Fibroblast of villous mesenchyme (primary cell): ENCODE measurements at places on chromosomes 1 and 21. TPM values are rescaled to one million over a fixed set of nuclear protein-coding genes. Genes with fewer than 3 reads are reported as not detected.

The LCE2A gene
- 0.43 TPM in 1 of 2 replicates, not detected in the other for total RNA-seq

The GSTM4 gene
- total RNA-seq, result 11.7 and 15.1 TPM in 2 replicates

The CFHR5 gene
- total RNA-seq, result not detected in 2 replicates

The ZNF648 gene
- not detected in 2 replicates for total RNA-seq

The ELAVL4 gene
- not detected in 2 replicates for total RNA-seq

The LRRC3 gene
- total RNA-seq, result under 0.01 and 0.64 TPM in 2 replicates

The PLCH2 gene
- total RNA-seq, result under 0.01 TPM in 2 replicates

The GUCA2A gene
- not detected in 2 replicates for total RNA-seq

The GABRD gene
- not detected in 2 replicates for total RNA-seq

The MROH7 gene
- under 0.01 TPM in 1 of 2 replicates, not detected in the other for total RNA-seq

The ALG6 gene
- 8.7 and 13.0 TPM in 2 replicates for total RNA-seq

The MAGOH gene
- 22.2 and 30.2 TPM in 2 replicates for total RNA-seq

The RAP1GAP gene
- under 0.01 TPM in 1 of 2 replicates, not detected in the other for total RNA-seq

The RGS16 gene
- total RNA-seq, result 0.32 and 1.3 TPM in 2 replicates

The FCGR3B gene
- not detected in 2 replicates for total RNA-seq

The SLC30A7 gene
- 52.5 and 90.7 TPM in 2 replicates for total RNA-seq

DNA sequence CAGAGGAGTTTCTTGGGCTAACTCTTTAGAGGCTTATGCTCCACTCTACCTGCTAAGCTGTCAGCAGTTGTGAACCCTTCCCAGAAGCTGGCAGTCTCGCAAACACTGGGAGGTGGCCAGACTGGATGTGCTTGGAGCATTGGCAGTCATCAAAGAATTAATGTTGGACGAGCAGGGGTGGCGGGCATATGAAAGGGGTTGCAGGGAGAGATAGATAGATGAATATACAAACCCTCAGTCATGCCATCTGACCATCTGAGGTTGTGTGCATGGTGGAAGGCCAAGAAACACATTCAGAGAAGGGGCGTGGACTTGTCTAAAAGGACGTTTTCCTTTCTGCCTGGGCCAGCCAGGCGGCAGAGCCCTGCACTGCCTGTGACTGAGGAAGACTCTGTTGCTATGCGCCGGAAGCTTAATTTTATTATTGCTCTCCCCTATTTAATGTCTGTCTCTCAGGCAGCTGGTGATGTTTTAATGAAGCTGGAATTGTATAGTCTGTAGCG is 164.4 kb downstream of the PBX1 start:
- DNase-seq, result no peak

- DNase-seq, result no peak
Measured at GRCh38 chr1:80436851-80437250, 1363.9 kb upstream of the ADGRL2 start.

DNA sequence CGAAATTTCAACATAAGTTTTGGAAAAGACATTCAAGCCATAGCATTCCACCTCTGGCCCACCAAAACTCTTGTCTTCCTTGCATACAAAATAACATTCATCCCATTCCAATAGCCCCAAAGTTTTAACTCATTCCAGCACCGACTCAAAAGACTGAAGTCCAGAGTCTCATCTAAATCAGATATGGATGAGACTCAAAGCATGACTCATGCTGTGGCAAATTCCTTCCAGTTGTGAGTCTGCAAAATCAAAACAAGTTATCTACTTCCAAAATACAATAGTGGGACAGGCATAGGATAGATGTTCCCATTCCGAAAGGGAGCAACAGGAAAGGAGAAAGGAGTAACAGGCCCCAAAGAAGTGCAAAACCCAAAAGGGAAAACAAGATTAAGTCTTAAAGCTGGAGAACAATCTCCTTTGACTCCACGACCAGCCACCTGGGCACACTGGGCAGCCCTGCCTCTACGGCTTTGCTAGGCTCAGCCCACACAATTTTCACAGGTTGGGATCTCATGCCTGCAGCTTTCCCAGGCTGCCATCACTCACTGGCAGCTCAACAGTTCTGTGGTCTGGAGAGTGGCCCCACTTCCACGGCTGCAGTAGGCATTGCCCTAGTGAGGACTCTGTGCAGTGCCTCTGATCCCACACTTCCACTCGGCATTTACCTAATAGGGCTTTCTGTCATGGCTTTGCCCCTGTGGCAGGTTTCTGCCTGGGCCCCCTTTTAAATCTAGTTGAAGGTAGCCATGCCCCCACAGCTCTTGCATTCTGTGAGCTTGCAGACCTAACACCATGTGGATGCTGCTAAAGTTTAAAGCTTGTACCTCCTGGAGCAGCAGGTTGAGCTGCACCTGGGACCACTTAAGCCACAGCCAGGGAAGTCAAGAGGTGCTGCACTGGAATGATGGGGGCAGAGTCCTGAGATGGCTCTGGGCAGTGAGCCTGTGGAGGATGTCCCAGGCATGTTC is 51.0 kb downstream of the RUNX3 start:
- peak; percentile 25 for DNase-seq

GRCh38 chr1:206609229-206609991 is 2.9 kb downstream of the EIF2D start:
- no peak for DNase-seq

DNA sequence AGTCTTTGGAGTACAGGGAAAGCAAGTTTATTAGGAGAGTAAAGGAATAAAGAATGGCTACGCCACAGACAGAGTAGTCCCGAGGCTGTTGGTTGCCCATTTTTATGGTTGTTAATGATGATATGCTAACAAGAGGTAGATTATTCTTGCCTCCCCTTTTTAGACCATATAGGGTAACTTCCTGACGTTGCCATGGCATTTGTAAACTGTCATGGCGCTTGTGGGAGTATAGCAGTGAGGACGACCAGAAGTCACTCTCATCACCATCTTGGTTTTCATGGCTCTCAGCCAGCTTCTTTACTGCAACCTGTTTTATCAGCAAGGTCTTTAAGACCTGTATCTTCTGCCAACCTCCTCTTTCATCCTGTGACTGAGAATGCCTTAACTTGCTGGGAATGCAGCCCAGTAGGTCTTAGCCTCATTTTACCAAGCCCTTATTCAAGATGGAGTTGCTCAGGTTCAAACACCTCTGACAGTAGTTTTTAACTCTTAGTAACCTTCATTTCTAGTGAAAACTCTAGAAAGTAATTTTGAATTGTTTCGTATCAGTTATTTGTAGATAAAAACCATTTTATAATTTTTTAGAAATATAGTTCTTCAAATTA is 26.2 kb downstream of the TCP10L start:
- DNase-seq, result no peak

GRCh38 chr1:36091698-36092097 is 3.0 kb downstream of the ADPRS start:
- no peak for DNase-seq

DNA sequence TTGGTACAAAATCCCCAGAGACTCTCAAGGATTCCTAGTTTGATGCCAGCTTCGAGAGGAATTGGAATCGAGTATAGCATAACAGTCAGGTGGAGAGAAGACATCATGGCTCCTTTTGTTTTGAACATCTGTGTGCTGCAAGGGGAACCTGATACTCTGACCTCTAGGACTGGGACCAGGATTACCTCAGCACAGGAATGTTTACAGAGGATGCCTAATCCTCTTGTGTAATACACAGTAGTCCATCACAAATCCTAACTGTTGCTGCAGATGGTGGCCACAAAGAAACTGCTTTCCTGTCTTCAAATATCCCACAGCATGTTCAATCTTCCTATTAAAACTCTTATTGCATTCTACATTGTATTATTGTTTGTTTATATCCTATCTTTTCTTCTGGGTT is 111.8 kb upstream of the PRMT6 start:
- DNase-seq, result no peak

DNA sequence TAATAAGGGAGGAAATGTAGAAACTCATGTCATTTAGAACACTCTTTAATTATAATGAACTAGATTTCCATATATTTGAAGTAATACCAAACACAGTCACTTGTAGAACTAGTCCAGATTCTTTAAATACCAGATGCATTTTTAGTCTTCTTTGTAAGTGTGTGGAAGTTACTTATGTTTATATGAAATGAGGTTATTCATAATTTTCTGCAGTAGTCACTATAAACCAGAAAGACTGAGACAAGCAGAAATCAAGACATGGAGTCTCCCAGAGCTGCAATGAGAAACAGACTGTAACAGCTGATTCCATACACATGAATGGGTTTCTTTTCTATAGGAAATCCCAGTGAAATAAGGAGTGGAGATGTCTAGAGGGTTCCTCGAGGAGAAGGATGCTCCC is 216.6 kb upstream of the ZP4 start:
- no peak for DNase-seq

DNA sequence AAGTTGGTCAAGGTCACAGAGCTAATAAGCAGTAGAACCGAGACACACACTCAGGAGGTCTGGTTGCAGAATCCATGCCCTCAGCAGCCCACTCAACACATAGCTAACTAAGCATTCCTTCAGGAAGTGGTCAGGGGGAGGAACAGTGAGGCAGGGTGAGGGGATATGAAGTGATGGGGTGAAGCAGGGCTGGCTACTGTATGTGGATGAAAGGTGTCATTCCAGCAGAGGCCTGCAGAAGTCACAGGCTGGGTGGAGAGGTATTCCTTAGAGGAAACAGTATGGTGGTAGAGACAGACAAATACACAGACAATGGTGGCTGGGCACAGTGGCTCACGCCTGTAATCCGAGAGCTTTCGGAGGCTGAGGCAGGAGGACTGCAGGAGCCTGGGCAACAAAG is 14.1 kb downstream of the TMCO4 start:
- DNase-seq, result no peak

DNA sequence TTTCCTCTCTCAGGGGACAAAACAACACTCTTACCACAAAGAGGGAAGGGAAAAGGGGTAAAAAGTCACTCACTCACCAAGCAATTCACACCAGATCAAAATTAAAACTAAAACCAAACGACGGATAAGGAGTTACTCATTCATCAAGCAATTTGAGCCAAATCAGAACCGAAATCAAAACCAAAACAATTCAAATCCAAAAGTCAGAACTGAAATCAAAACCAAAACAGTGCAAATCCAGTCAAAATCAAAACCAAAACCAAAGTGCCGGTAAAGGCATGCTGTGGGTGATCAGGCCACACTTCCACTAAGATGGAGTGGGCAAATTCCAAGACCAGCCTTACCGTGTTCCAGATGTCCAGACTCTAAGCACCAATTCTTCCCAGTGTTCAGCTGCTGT is 717.9 kb downstream of the AMY1C start:
- DNase-seq, result no peak

GRCh38 chr1:1325288-1326074 is 879 bp downstream of the CPTP start:
- no peak for DNase-seq

- DNase-seq, result peak; percentile 64
Measured at GRCh38 chr1:21319447-21320407, 29.5 kb upstream of the ECE1 start.

- no peak for DNase-seq
Measured at GRCh38 chr1:248818505-248819374, 7.0 kb downstream of the SH3BP5L start.

GRCh38 chr1:198187973-198188588 is 31.3 kb downstream of the NEK7 start:
- peak; percentile 37 for DNase-seq

DNA sequence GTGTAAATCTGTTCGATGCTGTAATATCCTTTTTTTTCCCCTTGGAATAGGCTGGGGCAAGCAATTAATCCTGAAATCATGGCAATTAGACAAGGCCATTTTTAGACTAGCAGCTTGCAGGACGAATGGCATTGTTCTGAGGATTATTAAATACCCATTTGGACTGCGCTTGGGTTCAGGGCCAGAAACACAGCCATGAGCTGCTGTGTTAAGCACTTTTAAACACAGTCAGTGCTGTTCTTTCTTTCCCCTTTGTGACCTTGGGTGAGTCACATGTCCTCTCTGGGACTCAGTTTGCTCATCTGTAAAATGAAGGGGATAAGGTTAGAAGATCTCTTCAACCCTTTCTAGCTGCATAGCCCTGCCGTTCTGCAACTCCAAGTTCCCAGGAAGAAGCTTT is 58.6 kb upstream of the C8B start:
- DNase-seq, result no peak

DNA sequence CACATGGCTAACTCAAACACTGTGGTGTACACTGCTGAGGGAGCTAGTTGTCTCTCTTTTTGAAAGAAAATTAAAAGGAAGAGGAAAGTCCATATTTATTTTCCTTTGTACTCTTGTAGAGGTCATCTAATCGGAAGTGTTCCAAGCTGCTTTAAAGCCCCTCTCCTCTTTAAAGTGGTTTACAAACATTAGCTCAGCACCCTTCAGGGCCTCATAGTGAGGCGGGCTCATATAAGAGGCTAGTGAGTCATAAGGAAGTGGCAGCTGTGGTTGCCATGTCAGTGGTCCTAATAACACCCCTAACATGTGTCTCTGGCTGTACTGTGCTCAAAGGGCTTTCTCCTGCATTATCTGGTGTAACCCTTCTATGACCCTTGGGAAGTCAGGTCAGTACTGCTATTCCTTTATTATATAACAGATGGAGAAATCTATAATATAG is 104.4 kb upstream of the SERBP1 start:
- peak; percentile 27 for DNase-seq

- no peak for DNase-seq
Measured at GRCh38 chr1:55609630-55610029, 394.5 kb upstream of the USP24 start.

DNA sequence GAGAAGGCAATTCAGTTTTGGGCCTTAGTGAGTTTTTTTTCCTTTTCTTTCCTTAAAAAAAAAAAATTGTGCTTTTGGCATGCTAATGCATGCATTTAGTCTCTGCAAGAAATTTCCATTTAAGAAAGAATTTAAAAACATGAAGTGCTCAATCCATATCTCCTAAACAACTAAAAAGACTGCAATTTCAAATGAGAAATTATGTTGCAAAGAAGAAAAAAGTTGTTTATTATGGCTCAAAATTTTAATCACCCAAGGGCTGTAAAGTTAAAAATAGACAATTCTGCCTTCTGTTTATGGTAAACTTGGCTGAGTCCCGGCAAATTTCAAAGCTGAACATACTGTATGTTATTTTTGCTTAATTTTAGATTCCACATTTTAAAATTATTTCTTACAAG is 59.7 kb downstream of the NFIA start:
- DNase-seq, result no peak

DNA sequence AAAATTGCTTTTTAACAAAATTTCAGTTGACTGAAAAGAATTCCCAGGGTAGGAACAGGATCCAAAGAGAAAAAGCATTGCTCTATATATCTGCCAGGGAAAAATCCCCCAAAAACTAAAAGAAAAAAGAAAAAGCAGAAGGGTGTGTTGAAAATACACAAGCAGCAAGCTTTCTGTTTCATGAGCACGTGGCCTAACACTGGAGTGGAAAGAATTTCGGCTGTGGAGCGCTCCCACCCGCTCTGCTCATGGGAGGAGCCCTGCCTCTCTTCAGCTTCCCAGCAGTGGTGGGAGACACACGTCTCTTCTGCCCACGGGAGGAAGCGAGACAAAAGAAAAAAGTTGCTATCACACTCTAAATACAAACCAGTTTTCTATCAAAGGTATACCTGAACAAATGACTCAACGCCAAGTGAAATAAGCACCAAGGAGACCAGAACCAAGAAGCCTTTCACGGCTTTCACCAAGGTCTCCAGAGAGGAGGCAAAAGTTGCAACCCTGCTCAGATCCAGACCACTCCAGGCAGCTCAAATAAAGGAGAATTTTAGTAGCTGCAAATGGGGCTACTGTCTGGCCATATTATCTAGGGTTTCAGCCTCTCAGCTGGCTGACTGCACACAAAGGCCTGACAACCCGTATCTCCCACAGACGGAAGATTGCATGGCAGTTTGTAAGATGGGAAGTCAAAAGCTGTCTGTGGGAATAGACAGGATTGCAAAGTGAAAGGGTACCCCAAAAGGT is 29.5 kb upstream of the ZNF496 start:
- DNase-seq, result peak; percentile 86

- DNase-seq, result no peak
Measured at GRCh38 chr1:186340772-186341171, 34.3 kb downstream of the TPR start.
